ENCODE measurements at places on chromosomes 7 and 10.

GRCh38 chr10:84254552-84255478 is 10.0 kb downstream of the RGR start:
- no peak for DNase-seq

GRCh38 chr10:73899423-73899822 is 11.5 kb upstream of the PLAU start:
- no peak for DNase-seq

GRCh38 chr10:122280156-122280555 is 9.1 kb downstream of the BTBD16 start:
- no peak for DNase-seq

DNA sequence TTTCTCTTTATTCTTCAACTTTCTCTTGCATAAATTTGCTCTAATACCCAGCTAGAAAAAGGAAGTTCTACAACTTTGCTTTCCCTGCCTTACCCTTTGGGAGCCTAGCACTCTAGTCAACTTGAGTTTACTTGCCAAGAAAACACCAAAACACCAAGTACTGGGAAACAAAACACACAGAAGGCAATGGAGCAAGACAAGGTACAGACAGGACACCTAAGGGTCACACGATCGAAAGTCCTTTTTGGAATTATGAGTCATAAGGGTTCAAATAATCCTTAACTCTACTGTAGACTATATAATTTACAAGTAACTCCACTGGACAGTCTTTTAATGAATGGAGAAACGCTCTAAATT is 42.6 kb upstream of the ANAPC16 start:
- no peak for DNase-seq

- DNase-seq: no peak
Measured at GRCh38 chr7:69439636-69440325, 158.5 kb upstream of the AUTS2 start.

DNA sequence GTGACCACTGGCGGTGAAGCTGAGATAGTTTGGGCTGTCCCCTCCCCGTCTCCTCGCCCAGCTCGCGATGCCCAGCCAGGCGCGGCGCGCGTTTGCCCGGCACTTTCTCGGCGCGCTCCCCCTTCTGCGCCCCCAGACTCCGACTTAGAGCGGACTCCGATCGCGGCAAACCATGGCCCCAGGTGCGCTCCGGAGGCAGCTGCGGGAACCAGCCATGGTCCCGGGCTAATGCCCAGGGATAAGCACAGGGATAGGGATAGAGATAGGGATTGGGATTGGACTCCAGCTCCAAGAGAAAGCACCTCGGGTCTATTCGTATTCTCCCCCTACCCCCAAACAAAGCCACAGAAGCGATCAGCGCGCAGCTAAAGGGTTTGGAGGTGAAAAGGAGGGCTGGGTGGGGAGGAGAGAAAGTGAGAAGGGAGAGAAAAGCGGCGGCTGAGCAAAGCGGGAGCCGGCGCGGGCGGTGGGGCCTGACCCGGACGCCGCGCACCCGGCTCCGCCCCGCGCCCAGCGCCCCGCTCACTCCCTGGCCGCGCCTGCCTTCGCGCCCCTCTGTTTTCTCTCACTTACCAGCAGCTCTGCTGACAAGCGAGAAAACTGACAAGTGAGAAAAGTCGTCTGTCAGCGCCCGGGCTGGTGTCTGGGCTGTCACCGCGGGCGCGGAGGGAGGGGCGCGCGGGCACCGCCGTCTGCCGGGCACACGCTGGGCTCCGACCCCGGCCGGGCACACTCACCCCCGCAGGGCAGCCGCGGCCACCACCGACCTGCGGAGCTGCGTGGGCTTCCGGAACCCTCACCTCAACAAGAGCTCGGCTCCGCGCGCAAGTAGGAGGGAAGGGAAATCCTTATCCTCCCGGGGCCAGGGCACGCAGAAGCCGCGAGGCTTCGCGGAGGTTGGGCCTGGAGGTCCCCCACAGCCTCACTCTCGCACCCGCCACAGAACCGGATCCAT is at the start of gene PDE1C:
Gene PDE1C (minus strand): TSS at position 2 of the 955 bp plus-strand sequence.
- no peak for DNase-seq

GRCh38 chr10:32367793-32368453 is 21.0 kb upstream of the EPC1 start:
- DNase-seq: no peak

- DNase-seq: no peak
Measured at GRCh38 chr7:39252916-39253315, 275.2 kb downstream of the POU6F2 start.

DNA sequence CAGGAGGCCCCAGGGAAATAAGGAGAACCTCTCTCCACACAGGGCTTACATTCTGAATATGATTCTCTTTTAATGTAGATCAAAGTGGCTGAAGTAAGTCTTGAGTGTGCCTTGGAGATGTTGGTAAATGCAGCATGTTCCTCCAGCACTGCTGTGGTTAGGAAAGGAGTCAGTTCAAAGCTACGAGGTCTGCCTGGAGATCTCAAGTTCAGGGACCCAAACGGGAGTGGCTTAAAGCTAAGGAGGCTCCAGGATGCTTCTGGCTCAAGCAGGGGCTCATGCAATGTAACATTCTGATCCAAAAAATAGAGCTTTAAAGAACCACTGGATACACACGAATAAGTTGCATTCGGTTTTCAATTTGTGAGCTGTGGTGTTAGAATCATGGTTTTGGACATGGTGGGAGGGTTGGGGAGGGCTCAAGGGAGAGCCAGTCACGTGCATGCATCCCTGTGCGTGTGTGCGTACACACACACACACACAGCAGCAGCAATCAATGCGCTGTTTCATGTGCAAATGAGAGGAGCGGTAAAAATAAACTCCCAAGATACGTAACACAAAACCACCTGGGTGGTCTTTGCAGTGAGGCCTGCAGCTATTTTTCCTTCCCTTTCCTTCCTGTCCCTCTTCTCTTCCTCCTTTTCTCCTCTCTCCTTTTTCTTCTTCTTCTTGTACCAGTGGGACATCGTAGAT is 70.5 kb downstream of the AOAH start:
- no peak for DNase-seq

- DNase-seq: no peak
Measured at GRCh38 chr7:44236333-44236728, 35.6 kb downstream of the YKT6 start.

- no peak for DNase-seq
Measured at GRCh38 chr7:28329661-28330363, 82.5 kb upstream of the CREB5 start.

DNA sequence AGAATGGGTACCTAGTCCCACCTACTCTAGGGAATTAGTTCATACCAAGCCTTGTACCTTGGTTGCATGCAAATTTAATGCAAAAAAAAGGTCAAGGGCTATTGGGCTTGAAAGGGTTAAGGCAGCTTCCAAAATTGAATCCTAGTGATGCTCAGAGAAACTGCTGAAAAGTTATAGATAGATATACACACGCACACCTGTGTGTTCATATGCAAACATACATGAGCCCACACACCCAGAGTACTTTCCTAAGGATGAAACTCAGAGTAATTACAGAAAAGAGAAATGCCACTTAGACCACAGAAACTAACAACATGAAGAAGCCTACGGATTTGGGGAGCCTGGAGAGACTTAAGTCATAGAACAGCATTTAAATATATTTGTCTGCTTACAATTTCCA is 1.5 kb downstream of the SLC25A13 start:
- DNase-seq: no peak

GRCh38 chr10:116444527-116445142 is 17.0 kb downstream of the PNLIPRP3 start:
- no peak for DNase-seq

- peak; percentile 20 for DNase-seq
Measured at GRCh38 chr7:25259487-25260243, 31.4 kb upstream of the NPVF start.

- DNase-seq: no peak
Measured at GRCh38 chr10:86200867-86201266, 165.7 kb downstream of the GRID1 start.

GRCh38 chr10:86671985-86672710 is 3.8 kb downstream of the LDB3 start:
- no peak for DNase-seq

GRCh38 chr7:43454936-43455518 is 127.9 kb upstream of the STK17A start:
- DNase-seq: no peak

DNA sequence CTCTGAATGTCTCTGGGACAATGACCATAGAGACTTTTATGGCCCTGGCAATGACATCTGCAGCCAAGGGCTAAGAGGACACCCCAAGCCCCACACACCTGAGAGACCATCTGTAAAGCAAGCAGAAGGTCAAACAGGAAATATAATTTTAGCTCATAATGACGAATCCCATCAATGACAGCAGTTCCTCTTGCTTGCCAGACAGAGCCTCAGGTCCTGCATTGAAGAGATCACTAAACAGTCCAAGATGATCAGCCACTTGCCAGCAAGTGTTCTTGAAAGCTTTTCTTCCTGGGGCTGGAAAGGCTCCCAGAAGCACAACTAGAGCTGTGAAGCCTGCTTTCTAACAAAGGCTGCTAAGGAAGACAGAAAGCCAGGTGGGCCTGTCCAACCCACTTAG is 993.7 kb upstream of the AUTS2 start:
- DNase-seq: no peak

DNA sequence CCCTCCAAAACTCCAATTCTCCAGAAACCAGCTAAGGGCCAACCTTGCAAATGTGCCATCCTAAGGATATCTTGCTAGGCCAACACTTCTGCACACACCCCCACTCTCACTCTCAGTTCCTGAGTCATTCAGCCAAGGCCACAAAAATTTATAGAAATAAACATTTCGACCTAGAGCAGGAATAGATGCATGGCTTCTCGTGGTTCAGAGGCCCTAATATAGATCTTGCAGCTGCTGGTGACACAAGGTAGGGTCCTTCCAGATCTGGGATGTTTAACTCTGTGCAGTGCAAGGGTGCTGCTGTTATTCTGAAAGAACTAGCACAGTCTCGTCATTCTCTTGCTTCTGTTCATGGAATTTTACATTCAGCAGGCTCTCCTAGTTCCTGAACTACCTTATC is 369.3 kb downstream of the CALN1 start:
- no peak for DNase-seq

DNA sequence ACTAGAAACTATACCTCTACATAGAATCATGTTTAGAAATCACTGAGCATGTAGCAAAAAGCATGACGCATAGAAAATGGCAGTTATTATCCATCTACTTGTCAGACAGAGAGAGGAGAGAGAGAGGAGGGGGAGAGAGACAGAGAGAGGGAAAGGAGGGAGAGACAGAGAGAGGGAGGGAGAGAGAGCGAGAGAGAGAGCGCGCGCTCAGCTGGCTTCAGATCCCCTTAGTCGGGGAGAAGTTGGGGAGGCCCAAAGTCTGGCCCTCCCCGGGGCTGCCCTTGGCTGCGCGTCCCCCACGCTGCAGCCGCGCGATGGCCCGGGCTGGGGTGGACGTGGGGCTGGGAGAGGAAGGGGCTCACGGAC is 37.0 kb downstream of the CNPY1 start:
- no peak for DNase-seq

- peak; percentile 24 for DNase-seq
Measured at GRCh38 chr7:137903382-137904169, 56.8 kb upstream of the DGKI start.

DNA sequence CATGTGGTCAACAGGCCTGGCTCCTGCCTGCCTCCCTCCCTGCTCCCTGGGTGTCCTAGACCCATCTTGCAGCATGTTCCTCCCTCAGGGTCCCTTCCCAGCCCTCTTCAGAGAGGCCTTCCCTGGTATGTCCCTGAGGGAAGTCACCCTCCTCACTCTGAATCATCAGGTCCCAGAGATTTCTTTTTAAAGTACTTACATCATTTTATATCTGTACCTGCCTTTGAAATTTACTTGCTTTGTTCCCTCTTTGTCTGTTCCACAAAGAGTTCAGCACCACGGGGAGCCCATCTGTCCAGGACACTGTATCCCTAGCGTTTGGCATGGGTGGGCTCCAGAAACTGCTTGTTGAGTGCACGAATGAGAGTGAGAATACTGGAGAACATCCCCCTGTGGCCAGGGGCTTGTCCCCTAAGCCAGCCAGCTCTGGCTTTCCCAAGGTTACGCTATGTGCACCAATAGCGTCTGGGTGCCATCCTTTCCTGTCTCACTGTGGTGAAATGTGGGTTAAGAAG is 50.6 kb upstream of the IGFBP3 start:
- no peak for DNase-seq

DNA sequence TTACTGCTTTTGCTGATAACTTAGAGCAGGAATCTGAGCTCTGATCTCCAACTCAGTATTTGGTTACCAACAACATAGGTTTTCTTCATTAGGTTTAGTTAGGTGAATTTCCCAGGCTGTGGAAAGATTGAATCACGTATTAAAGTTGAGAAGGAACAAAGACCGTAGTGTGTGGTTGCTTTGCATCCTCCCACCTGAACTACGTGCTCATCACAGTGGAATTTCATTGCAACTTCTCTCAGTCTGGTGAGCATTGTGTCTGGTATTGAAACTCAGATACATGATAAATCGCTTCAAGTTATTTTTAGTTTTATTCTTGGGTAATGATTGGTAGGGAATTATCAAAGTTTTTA is 139.4 kb upstream of the AKR1E2 start:
- DNase-seq: no peak

DNA sequence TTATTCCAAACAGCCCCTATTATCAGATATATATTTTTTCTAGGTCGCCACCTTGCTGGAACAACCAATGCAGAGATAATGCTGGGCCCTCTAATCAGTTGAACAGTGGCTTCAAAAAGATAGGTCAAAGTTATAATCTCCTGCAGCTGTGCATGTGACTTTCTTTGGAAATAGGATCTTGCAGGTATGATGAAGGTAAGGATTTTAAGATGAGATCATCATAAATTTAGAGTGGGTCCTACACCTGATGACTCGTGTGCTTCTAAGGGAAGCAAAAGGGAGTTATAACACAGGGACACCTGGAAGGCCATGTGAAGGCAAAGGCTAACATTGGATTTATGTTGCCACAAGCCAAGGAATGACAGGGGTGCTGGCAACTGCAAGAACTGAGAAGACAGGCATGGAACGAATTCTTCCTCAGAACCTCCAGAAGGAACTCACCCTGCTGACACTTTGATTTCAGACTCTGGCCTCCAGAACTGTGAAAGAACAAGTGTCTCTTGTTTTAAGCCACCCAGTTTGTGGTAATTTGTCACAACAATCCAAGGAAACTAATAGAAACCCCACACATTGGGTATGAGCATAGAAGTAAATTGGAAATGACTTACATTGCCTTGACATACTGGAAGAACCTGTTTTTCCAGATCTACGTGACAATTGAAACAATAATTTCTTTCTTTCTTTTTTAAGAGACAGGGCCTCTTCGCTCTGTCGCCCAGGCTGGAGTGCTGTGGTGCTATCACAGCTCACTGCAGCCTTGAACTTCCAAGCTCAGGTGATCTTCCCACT is 34.4 kb downstream of the CCDC71L start:
- DNase-seq: no peak

DNA sequence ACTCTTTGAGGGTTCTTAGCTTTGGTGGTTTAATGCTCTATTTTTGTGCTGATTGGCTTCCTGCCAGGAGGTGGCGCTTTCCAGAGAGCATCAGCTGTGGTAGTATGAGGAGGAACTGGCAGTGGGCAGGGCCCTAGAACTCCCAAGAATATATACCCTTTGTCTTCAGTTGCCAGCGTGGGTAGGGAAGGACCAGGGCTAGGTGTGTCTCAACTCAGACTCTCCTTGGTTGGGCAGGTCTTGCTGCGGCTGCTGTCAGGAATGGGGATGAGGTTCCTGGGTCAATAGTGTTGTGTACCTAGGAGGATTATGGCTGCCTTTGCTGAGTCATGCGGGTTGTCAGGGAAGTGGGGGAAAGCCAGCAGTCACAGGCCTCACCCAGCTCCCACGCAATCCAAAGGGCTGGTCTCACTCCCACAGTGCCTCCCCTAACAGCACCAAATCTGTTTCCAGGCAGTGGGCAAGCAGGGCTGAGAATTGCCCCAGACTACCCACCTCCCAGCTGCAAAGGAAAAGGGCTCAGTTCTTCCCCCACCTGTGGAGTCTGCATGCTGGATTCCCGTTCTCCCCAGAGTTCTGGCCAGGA is 191.5 kb downstream of the PHTF2 start:
- no peak for DNase-seq
